ENCODE measurements at places on chromosomes 7 and 10.

DNA sequence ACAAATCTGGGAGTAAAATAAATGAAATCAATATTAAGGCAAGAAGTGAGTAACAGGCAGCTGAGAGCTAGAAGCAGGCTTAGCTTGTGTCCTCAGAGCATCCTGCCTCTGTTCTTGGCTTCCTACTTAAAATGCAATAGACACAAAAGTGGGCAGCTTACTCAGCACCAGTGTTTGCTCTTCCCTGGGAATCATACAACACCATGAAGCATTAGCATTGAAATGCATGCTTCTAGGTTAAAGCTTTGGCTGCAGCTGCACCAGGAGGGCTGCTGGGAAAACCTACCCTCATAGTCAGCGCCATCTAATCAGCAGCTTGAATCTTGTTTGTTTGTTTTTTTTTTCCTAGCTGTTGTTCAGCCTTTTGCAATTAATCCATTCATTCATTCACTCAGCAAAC is 104.2 kb upstream of the VWC2 start:
- no peak for DNase-seq

GRCh38 chr7:67894746-67895145 is 898.1 kb downstream of the TYW1 start:
- DNase-seq: no peak

DNA sequence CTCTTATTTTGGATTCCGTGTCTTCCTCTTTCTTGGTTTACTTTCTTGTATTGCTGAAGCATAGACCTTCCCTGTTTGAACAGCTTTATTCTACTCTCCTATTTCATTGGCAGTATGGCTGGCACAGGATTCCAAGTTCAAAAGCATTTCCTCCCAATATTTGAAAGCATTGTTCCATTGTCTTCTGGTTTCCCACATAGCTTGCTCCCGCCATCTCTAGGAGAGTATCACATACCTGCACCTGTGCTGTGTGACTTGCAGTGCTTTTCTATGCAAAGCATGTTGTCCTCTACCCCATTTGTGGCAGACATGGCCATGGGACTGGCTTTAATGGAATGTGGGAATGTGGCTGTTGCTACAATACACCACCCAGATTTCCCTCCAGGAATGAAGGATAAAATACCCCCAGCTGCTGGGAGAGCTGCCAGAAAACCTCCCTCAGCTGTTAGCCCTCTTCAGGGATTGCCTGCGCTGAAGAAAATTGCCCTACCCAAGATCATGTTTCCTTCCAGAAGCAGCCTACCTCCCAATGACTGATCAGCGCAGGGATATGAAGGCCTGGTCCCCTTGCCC is 6.9 kb upstream of the MYOF start:
- no peak for DNase-seq

- DNase-seq: no peak
Observed at GRCh38 chr7:128263420-128263819, 22.3 kb downstream of the LEP start.

DNA sequence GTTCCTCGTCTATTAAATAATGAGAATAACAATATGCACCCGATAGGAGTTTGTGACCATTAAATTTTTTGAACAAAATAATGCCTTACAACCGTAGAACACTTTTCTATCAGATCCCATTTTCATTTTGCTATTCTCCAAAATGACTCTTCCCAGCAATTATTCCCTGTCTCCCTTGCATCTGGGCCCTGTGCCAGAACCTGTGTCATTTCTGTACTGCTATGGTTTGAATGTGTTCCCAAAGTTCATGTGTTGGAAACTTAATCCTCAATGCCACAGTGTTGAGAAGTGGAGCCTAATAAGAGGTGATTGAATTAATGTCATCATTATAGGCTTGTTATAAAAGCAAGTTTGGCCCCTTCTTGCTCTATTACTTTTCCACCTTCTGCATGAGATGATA is 33.2 kb upstream of the SMNDC1 start:
- no peak for DNase-seq

DNA sequence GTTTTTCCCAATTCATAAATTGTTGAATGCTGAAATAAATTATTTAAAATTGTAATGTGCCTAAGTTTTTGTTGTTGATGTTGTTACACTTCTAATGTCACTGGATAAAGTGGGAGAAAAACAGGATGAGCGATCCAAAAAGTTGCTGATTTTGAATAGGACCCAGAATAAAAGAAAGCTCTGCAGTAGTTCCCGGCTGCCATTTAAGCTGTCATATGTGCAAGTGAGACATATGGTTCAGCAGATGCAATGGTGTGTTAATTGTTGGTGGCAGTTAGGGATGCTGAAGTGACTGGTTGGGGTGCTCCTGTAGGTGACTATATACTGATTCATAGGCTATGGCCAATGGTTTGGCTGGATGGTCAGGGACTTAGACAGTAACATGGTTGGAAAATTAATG is 1517.4 kb upstream of the LRRTM3 start:
- no peak for DNase-seq

GRCh38 chr10:87817609-87818504 is at the start of gene ATAD1:
Gene ATAD1 (minus strand): TSS chr10:87818226. CDS start chr10:87814599, 3,627 bp downstream.
- DNase-seq: no peak

DNA sequence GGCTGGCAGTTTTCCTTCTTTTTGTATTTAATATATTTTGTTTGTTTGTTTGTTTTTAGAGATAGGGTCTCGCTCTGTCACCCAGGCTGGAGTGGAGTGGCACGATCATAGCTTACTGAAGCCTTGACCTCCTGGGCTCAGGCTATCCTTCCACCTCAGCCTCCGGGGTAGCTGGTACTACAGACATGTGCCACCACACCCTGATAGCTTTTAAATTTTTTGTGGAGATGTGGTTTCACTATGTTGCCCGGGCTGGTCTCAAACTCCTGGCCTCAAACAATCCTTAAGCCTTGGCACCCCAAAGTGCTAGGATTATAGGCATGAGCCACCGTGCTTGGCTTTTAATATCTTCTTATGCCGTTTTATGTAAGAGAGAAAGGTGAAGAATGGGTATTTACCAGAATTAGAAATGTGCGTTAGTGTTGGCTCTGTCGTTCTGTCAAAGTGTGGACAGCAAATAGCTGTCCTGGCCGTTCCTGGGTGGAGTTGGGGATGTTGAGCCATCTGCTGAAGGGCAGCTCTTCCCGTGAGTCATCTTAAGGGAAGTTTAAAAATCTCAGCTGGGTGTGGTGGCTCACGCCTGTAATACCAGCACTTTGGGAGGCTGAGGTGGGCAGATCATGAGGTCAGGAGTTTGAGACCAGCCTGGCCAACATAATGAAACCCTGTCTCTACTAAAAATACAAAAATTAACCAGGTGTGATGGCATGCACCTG is 14.8 kb downstream of the OGDH start:
- no peak for DNase-seq

GRCh38 chr7:156600496-156600895 is 40.1 kb upstream of the RNF32 start:
- DNase-seq: no peak

GRCh38 chr7:149291036-149291780 is 29.2 kb downstream of the ZNF783 start:
- DNase-seq: no peak

GRCh38 chr10:119112056-119112455 is 8.1 kb downstream of the DENND10 start:
- DNase-seq: no peak

DNA sequence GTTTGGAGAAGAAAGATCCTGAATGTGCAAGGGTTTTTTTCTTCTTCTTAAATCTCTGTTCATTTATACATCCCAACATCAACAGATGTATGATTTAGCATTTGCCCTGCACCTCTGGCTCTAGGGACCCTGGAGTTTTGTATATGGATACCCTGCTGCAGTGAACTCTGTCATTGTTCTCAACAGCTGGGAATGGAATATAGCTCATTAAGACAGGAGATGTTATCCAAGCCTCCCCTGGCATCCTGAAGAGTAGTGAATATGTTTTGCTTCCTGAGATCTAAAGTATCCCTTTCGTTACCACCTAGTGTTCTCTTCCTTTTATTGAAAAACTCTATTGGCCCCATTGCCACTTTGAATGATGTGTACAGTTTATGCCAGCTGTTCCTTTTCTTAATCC is 275.9 kb downstream of the EXOC4 start:
- DNase-seq: no peak

DNA sequence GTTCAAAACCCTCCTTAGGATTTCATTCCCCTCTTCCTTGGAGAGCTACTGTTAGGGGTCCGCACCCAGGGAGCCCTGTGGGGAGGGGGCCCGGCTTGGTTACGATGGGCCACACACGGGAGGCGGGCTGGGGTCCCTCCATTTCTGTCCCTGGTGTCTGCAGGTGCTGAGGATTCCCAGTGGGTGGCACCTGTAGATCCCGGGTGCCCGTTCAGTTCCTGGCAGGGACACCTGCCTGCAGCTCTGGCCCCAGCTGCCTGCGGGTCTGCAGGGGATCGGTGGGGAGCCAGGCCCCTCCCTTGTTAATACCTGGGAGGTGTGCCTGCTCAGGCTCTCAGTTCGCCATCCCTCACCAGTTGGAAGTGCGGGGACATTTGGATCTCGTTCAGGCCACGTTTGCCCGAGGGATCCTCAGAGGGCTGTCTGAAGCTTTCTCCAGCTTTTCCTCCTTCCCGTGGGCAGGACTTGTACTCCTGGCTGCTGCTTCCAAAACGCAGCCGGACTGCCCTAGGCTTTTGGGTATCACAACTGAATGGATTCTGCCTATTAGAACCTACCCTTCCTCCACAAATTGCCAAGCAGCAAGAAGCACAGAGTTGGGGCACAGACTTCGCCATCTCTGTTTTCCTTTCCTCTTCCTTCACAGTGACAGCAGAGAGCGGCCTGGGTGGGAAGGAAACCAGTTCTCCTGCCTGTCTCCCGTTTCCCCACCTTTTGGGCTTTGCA is 22.3 kb upstream of the IL15RA start:
- no peak for DNase-seq

- no peak for DNase-seq
Observed at GRCh38 chr7:40836218-40836617, 701.4 kb downstream of the SUGCT start.

DNA sequence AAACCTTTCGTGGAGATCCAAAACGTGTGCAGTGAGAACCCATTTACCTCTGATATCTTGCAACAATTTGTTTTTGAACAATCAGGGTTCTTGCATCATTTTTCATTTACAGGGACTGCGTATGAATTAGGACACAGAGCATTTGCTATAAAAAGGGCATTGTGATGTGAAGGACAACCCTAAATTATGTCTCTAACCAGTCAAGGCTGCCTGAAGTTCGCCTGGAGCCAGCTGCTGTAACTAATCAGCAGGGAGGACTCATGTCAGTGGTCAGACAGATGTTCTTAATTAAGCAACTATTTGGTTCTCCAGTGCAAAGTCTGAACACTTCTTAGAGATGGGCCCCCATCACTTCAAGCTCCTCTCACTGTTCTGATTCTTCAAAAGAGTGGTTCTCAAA is 674.8 kb downstream of the KCNMA1 start:
- DNase-seq: no peak

GRCh38 chr7:2928613-2929311 is 84.7 kb upstream of the GNA12 start:
- DNase-seq: no peak

DNA sequence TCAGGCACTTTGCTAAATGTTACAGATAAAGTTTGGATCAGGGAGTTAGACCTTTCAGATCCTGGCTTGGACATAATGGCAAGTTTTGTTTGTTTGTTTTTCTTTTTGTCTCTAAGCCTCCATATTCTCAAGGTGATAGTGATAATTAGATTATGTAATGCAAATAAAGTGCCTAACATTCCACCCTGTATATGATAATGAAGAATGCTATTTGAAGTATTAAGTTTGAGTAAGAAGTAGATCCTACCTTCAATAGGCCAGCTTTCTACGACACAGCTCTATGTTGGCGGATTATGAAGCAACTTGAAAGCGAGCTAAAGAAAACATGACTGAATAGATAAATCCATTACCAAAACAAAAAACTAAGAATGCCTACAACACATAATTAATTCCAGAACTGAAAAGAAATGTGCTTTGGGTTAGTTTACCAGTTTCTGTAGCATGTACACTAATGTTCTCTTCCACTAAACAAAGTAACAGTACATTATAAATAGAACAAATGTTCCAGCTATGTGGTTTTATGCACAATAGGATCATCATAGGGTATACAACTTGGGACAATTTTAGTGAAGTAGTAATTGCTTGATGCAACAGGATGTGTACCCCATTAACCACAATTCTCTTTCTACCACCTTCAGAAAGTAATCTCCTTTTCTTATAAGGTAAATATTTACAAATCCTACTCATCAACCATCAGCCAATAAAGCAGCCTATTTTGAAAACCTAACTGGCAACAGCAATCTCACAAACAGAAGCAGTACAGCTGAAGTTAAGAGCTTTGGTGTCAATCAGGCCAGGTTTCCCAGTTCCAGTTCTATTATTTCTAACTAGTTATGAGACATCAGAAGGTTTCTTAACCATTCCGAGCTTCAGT is 1.5 kb downstream of the SEM1 start:
- no peak for DNase-seq

All from cortex of kidney (tissue), 1 donor.